BJ (cell line): ENCODE measurements at places on chromosomes 11 and 22.

DNA sequence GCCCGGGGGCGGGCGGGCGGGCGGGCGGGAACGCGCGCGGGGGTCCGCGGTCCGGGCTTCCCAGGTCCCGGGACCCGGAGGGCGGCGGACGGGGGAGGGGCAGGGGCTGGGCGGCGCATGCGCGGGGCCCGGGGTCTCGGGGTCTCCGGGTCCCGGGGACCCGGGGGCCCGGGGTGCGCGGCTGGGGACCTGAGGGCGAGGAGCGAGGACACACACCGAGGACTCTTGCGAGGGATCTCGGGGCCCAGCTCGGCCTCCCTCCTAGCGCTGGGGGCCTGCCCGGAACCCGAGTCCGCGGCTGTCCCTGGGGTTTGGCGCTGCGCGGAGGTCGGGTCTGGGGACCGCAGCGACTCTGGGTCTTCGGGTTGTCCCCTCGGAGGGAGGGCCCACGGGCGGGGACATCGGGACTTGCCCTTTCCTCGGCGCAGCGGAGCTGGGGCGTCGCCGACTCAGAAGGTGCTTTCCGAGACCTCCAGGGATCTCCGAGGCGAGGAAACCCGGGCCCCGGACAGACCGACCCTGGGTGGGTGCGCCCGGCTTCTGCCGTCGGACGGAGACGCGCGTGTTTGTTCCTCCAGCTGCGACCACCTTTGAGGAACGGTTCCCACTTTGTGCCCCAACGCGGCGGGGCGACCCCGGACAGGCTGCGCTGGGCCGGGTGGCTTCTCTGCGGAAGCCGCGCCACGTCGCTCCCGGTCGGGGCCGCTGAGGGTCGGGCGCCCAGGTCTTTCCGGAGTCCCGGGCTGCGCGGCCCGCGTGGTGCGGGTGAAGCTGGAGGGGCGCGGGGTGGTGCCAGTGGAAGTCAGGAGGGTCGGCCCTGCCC is 540 bp downstream of the PPARA start:
- DNase-seq, result no peak

GRCh38 chr11:40183073-40184064 is 1276.1 kb downstream of the LRRC4C start:
- no peak for DNase-seq

DNA sequence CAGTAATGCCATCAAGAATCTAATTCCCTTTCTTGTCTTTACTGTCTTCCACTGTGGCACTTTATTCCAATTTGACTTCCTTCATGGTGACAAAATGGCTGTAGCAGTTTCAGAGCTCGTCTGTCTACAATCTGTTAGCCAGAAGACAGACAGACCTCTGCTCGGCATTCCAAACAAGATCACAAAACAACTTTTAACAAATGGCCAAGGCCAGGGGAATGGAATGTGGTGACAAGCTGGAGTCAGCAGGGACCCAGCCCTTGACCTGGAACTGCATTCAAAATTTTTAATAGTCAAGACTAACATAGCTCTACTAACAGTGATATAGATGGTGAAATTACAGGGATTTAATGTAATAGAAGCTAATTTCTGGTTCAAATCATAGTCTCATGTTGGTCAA is 637.2 kb downstream of the ETS1 start:
- DNase-seq, result no peak

- no peak for DNase-seq
These were observed 644 bp downstream of the TMEM134 start for GRCh38 chr11:67468456-67468758.

DNA sequence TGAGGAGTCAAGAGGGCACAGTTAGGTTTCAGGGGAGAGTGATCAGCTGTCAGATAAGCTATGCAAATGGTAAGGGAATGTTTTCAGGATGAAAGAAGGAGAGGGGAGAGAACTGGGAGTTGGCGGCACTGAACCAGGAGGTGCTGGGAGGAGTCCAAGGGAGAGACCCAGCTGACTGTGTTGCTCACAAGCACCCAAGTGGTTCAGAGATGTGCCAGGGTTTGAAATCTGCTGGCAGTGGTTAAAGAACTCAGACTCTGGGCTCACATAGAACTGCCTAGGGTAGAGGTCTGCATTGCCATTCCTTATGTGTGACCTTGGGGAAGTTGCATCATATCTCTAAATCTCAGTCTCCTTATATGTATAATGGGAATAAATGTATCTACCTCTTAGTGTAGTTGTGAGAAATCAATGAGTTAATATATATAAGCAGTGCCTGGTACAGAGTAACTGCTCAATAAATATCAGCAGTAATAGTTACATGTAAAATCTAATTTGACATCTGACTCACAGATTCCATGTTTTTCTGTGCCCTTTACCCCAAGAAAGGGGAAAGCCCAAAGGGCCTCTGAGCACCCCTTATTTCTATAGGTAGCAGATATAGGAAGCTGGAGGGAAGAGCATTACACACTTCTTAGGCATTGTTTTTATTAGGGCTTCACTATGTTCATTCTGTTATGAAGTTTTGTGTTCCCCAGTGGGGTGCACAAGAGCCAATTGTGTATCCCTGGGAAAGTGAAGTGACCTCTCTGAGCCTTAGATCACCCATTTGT is 66.9 kb upstream of the SESN3 start:
- DNase-seq, result no peak

- DNase-seq, result no peak
These were observed 60.5 kb downstream of the MORC2 start for GRCh38 chr22:30908051-30908461.
